ENCODE measurements at places on chromosomes 6 and 20.

DNA sequence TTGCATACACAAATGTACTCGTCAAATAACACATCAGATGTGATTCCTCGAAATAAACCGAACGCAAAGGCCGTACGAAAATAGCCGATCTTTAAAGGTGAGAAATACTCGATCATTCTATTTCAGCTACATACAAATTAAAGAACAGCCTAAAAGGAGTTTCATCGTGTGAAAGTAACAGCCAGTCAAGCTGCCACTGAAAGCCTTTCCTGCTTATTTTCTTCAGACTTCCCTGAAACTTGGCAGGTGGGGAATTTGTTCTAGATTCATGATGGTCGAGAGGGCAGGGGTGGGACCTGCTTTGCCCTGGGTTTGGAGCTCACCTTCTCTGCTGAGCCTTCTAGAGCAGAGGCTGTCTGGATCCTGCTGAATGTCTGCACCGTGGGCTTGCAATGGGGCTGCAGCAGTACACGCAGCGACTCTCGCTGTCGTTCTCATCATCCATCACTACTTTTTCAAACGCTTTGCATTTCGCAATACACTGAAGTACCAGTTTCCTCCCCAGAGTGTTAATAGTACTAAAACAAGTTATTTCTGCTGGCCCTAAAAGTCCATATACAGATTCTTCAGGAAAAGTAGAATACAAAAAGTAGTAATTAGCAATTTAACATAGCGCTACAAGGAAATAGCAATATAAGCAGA, 16.2 kb downstream of the FOXC1 start:
- DNase-seq = no peak

GRCh38 chr6:168123165-168123911, 44.3 kb upstream of the FRMD1 start:
- DNase-seq = no peak

- DNase-seq = no peak
Observed at GRCh38 chr20:47315339-47316056, 41.0 kb downstream of the ZMYND8 start.

- no peak for DNase-seq
Observed at GRCh38 chr6:157054531-157054979, 268.8 kb downstream of the TMEM242 start.

Measured in stimulated activated CD4-positive, alpha-beta T cell treated with anti-CD3 and anti-CD28 coated beads, Interleukin-12 subunit alpha, Interleukin-12 subunit beta, amount 100 ng/mL, for 4 hours (primary cell).